CD8-positive, alpha-beta memory T cell (primary cell): ENCODE measurements at places on chromosomes 3 and 15. TPM values are rescaled to one million over a fixed set of nuclear protein-coding genes. Genes with fewer than 3 reads are reported as not detected.

The CCR3 gene
- polyA plus RNA-seq: 0.22 TPM

- H3K27ac ChIP-seq: no peak overlapping the region
- H3K4me1 ChIP-seq: no peaks in the 10 kb centered on the region
- H3K4me3 ChIP-seq: no peak overlapping the region
- H3K27me3 ChIP-seq: no peaks in the 10 kb centered on the region
- no peak for DNase-seq
Measured at GRCh38 chr3:156918746-156919145, 92.6 kb downstream of the LEKR1 start.

GRCh38 chr15:76061700-76062099 is 1.9 kb downstream of the TMEM266 start:
- H3K4me1 ChIP-seq: peaks cover 19% of the 10 kb centered on the region
- no peak overlapping the region for H3K4me3 ChIP-seq
- H3K27me3 ChIP-seq: peaks cover 23% of the 10 kb centered on the region
- H3K36me3 ChIP-seq: no peaks in the 10 kb centered on the region
- DNase-seq: no peak

The PIERCE2 gene
- polyA plus RNA-seq: not detected

- no peak overlapping the region for H3K4me3 ChIP-seq
- H3K4me1 ChIP-seq: no peaks in the 10 kb centered on the region
- no peaks in the 10 kb centered on the region for H3K27me3 ChIP-seq
- no peak for DNase-seq
- H3K27ac ChIP-seq: no peak overlapping the region
Measured at GRCh38 chr3:132232231-132232792, 84.9 kb upstream of the ACP3 start.

DNA sequence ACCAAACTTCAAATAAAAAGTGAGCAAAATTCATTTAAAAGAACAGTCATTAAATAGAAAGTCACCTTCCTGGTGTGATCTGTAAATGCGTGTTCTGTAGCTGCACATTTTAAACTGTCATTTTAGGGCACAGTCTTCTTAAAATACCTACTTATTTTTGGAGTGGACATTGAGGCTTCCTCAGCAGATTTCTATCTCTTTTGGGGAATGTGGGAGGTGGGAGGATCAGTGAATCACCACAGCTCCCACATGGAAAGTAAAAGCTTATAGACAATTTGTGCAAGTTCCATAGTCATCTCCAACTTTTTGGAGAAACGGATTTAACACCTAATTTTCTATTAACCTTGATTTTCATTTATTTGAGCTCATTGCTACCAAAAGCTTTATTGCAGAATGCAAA is 21.0 kb upstream of the MOBP start:
- no peak for DNase-seq
- H3K4me3 ChIP-seq: no peak overlapping the region

DNA sequence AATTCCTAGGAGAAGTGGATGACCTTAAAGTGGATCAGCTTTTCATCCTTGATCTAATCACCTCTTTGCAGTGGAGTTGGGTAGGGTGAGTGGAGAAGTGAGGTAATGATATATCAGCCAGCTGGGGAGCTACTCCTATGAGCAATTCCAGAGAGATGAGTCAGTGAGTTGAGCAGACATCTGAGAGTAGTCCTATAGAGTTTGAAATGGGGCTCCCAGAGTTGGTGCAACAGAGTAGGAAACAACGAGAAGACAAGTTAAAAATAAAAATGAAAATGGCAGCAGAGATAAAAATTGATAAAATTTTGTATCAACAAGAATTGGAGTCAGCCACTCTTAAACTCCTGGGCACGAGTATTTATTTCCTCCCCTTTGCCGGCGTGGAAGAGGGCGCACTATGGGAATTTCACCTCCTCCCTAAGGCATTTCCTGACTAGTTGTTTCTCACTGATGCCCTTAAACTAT is 150.8 kb upstream of the DPH6 start:
- H3K36me3 ChIP-seq: no peaks in the 10 kb centered on the region
- no peak overlapping the region for H3K4me3 ChIP-seq
- no peak for DNase-seq
- H3K27ac ChIP-seq: no peak overlapping the region
- H3K27me3 ChIP-seq: no peaks in the 10 kb centered on the region

DNA sequence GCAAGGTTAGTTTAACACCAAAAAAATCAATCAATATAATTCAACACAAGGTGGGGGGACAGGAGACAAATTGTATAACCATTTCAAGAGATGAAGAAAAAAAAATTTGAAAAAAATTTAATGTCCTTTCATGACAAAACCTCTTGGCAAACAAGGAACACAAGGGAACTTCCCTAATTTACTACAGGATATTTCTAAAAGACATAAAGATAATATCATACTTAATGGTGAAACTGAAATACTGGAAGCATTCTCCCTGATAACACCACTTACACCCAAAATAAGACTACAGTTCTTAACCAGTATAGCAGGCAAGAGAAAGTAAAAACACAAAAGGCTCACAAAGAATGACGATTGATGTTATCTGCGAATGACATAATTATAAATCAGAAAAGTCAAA is 44.7 kb downstream of the IFT57 start:
- DNase-seq: no peak
- H3K27me3 ChIP-seq: no peaks in the 10 kb centered on the region
- H3K27ac ChIP-seq: no peak overlapping the region
- H3K36me3 ChIP-seq: no peaks in the 10 kb centered on the region
- H3K4me3 ChIP-seq: no peak overlapping the region
